ENCODE measurements at places on chromosomes 3 and 15.

GRCh38 chr3:64047787-64048186 is 24.5 kb upstream of the PSMD6 start:
- DNase-seq = no peak

DNA sequence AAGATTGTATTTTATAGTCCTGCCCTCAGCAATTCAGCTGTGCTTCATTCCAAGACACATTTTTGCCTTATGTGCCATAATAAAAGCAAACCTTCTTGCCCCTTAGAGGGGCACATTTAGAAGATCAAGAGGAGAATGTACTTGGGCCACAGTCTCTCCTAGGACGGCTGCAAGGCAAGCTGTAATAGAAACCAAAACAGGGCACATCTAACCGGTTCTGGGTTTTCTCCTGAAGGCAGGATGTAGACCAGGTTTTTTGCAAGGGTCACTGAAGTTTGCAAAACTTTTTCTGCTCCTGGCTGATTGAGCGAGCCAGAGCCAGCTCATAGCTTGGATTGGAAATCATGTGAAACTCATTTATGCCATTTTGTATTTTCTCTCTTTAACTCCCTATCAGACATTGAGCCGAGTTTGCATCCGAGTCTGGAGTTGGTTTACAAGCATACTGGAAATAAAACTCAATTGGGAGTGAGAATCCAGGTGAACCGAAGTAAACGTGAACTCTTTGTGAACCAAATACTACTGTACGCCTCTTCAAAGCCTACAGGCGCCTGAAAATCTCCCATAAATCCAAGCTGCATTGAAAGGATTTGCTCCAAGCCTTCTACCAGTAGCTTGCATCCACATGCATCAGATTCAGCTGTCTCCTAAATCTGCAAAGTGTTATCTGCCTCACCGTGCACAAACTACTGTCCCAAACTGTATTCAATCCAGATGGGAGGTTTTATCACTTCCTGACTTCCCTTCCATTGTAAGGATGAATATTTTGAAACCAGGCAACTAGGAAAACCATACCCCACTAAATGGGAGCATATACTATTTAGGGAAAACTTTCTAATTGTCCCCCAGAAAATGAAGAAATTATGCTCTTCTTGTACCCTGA is 60.9 kb upstream of the TSC22D2 start:
- no peak for DNase-seq

GRCh38 chr15:66733976-66734375 is 31.9 kb downstream of the SMAD6 start:
- DNase-seq = no peak

DNA sequence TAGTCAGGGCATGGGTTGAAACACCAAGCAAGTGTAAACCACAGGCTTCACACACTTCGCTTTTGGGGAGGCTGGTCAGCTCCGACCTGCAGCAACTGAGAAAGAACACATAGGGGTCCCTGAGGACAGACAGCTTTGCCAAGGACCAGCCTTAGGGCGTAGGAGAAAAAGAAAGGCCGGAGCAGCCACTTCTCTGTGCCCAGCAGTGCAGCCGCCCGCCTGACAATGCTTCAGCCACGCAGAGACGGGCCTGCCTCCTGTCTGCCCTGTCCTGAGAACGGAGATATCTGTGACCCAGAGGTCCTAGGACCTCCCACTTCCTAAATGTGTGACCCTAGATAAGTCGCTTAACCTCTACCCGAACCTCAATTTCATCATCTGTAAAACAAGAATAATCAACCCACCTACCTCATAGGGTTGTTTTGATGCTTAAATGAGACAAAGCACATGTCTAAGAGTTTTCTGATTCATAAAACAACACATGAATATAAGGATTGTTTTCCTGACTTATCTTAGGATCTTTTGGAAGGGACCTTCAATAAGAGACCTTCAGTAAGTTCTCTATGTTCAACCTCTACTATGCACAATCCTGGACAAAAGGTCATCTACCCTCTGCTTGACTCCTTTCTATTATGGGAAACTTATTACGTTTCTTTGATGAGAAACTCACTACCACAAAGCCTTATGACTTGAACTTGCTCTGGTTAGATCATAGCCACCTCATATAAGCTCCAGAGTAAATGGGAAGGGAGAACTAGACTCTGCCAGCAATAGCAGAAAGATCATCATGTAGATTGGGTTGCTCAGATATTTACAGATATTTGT is 32.9 kb upstream of the RFTN1 start:
- DNase-seq = no peak

DNA sequence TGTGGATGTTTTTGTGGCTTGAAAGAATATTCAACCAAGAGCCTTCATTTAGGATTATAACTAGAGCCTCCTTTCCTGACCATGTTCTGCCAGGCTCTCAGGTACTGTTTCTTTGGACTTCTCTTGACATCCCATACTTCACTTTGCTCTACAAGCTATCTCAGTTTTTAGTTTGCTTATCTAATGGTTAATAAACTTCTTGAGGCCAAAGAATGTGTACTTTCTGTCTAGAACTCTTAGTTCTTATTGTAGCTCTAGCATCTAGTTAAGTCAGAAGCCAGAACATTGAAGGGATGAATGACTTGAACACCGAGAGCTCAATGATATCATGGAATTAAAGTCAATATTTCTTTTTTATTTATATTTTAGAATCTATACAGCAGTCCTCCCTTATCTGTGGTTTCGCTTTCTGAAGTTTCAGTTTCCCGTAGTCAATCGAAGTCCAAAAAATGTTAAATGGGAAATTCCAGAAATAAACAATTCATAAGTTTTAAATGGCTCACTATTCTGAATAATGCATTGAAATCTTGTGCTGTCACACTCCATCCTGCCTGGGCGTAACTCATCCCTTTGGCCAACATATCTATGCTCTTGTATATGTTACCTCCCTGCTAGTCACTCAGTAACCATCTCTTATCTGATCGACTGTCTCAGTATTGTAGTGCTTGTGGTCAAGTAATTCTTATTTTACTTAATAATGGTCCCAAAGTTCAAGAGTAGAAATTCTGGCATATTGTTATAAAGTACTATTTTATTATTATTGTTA is 368.6 kb upstream of the RBMS3 start:
- DNase-seq = no peak

- no peak for DNase-seq
Observed at GRCh38 chr3:89954137-89954536, 846.7 kb downstream of the EPHA3 start.

DNA sequence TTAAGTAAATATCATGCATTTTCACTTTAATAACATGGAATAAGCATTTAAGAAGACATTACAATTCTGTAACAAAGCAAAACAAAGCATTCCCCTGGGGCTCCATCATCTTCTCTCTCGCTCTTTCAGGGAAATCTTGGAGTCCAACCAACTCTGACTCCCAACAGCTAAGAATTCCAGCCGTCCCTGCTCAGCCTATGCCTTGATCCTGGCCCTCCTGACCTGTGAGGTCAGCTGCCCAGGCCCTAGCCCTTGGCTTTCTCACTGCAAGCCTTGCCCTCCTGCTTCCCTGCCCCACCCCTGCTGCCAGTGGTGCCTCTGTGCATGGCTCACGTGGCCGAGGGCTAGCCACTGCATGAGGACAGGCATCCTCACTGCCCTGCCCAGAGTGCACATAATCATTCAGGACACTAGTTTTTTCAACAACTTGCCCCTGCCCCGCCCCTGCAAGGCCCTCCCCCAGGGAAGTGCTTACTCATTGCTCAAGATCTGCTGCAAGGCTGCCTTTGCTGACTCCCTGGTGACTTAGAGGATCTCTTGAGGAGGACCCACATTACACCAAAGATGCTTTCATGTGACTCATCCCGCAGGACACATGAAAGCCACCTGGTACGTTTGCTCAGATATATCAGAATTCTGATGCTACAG is 37.6 kb downstream of the MTMR10 start:
- no peak for DNase-seq

DNA sequence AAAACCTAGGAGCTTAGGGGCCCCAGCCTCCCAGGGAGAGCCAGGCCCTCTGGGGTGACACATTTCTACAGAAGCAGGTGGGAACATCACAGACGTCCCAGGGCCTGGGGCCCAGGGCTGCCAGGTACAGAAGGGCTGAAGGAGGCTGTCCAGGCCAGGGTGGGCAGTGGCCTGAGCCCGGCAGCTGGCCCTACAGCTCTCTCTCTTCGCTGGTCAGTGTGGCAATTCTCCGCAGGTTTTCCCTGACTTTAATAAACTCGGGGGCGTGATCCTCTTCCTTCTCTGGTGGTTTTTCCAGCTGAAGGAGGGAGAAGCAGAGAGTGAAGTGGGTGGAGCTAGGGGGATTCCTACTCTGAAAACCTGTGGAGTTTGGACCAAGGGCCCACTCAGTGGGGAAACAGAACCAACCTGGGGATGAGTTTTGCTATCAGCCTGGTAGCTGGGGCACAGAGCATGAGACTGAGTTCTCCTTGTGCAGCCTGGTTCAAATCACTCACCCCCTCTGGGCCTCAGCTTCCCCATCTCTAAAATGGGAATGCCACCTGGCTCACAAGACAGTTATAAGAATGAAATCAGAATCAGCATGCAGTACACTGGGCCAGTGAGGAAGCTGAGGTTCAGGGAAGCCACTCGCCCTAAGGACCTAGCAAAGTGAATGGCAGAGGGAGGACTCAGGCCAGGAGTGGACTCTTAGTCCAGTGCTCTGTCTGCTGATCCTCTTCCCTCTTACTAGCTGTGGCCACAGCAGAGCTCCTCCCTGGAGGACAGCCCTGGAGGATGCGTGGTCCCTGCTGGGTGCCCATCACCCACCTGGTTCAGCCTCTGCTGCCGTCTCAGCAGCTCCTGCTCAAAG is 10.6 kb downstream of the FAM107A start:
- DNase-seq = no peak

DNA sequence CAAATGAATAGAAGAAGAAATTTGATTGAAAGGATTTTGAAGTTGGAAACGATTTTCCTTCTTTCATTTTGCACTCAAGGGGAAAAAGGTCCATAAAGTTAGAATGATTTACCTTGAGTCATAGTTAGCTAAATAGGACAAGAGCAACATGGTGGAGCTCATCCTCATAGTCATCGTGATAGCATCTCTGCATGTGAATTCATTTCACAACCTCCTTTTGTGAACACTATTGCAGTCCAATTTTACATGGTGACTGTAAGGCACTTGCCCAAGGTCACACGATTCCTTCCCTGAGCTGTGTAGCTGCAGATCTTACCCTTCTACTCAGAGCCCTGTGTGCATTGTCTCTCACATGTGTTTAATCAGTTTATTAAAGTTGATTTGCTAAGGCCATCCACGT is 359.8 kb upstream of the C2CD4B start:
- DNase-seq = no peak
